ENCODE measurements at places on chromosomes 7 and 10. TPM values are rescaled to one million over a fixed set of nuclear protein-coding genes. Genes with fewer than 3 reads are reported as not detected.
A peak's percentile ranks its signal among the peaks of the same experiment; 100 is the strongest.

Gene FFAR4
- not detected for total RNA-seq

Gene PRSS37
- total RNA-seq = not detected

Gene SEC31B
- total RNA-seq = 12.4 TPM

Gene SLC18A2
- not detected for total RNA-seq

DNA sequence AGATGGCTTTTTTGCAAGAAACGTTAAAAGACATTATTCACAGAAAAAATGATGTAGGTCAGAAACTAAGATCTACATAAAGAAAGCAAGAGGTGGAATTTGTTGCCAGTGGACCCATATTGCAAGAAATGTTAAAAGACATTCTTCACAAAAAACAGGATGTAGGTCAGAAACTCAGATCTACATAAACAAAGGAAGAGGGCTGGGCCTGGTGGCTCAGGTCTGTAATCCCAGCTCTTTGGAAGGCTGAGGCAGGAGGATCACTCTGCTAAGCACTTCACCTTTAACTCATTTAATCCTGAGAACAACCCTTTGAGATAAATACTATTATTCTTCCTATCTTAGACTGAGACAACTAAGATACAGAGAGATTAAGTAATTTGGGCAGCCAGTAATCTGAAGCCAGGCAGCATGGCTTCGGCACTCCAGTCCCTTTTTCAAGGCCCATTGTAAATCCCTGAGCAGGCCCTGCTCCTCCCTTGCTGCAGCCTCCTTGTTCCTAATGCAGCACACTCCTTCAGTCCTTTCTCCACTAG lies 11.6 kb downstream of the ZFAND4 start:
- no peak for DNase-seq

DNA sequence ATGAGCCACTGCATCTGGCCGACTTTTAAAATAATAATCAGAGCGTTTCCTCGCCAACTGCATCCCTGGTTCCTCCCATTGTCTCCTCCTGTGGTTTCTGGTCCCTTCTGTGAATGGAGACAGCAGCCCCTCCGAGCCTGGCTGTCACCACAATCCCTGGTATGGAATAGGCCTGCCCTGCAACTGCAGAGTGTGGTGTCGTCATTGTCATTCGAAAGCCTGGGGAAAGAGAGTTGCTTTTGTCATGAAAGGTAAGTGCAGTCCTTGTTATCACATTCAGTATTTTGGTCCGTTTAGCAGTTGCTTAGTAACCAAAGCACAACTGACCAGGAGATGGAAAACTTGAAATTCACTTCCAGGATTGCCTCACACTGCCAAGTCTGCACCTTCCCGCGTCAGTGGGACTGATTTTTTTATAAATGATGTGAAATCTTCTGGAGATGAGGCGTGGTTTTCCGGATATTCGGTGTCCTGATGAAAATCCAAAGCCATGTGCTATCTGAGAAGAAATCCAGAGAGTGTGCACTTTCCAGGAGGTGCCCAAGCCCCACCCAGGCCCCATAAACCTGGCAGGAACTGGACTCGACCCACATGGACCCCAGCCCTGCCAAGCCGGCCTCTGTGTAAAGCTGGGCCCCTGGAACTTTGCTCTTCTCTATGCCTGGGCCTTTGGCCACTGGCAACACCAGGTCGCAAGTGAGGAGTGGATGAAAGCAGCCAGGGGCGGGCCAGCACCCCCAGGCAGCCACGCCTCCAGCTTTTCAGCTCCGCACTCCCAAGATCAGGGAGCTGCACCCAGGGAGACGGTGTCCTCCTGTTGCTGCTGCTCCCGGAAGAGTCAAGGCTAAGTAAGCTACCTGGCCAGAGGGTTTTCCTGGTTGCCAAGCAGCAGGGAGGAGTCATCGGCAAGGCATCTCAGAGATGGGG lies 133.7 kb upstream of the SH2B2 start:
- DNase-seq = no peak

- DNase-seq = no peak
Observed at GRCh38 chr7:37920305-37920848, at the start of gene EPDR1. EPDR1 (plus strand) TSS chr7:37920640; CDS start chr7:37920940, 300 bp downstream.

DNA sequence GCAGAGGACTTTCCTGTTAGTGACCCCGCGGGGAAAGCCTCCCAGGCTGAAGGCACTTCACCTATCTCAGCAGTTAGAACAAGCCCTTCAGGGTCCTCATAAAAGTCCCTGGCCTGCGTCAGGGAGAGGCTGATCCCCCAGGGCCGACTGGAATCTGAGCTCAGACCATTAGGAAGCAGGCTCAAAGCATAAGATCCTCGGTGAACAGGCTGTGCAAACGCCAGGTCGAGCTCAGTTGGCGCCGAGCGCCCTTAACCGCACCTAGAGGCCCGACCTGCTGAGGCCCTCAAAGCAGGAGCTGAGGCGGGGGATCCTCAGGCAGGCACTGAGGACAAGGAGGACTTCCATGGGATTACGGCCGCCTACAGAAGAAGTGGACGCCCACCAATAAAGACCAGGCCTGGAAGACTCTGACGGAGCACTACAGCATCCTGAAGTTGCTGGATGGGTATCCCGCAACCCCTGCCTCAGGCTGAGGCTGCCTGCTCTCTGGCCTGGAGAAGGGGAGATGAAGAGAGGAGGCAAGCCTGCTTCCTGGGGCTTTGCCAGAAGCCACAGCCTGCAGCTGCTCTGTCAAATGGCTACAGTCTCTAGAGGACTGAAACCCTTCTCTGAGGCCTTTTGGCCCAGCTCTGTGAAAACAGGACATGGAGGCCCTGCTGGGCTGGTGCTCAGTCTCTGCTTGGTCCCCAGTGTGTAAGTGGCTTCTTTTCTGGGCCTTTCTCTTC lies 29.9 kb downstream of the LIPJ start:
- DNase-seq = no peak

DNA sequence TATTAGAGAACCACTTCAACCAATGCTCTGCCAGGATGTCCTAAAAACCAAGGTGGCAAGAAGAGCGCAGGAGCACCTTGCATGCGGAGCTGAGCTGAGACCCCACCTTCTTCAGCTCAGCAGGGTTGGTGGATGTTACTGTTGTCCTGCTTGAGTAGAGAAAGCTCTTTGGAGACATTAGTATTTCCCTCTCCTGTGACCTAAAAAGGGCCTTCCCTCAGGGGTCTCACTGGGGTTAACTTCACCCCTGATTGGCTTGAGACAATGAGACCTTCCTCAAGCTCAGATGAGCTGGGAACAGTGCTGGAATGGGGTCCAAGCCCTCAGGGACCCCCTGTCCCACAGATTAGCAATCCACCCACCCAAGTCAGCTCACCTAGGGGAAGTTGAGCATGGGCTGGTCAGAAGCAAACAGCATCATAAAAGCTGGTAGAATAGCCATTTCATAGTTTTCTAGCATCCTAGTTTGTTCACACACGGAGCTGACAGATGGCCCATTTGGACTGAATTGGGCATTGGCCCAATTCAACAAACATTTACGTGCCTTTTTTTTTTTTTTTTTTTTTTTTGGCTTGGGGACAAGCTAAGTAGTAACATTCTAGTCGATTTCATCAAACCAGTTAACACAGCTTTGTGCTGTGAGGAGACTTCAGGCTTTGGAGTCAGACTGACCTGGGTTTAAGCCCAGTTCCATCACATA lies 100.6 kb upstream of the HABP2 start:
- DNase-seq = no peak

DNA sequence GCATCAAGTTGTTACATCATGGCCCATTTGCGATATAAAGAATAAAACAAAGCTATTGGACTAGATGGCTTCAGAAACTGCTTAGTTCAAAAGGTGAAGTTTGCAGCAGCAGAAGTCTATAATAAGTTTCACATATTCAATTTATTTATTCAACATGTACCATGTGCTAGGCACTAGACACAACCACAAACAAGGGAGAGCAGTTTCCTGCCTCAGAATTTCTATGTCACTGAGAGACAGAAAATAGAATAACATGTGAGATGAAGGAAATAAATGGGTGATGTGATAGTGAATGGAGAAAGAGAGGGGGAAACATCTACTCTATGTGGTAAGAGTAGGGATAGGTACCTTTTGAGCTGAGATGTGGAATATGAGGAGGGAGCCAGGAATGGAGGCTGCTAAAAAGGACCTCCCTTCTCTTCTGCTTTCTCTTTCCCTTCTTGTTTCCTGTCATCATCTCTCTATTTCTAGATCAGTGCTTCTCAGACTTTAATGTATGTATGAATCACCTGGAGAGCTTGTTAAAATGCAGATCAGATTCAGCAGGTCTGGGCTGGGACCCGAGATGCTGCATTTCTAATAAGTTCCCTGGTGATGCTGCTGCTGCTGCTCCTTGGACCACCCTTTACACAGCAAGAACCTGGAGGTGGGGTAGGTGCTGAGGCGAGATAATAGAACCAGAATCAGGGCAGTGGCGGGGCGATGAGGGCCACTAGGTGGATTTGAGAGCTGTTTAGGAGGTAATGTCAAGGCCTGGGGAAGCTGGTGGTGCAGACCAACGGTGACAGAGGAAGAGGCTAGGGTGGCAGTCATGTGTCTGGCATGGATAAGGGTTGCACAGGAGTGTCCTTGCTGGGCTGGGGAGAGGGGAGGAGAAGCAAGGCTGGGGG lies 13.7 kb upstream of the INMT start:
- DNase-seq = no peak

DNA sequence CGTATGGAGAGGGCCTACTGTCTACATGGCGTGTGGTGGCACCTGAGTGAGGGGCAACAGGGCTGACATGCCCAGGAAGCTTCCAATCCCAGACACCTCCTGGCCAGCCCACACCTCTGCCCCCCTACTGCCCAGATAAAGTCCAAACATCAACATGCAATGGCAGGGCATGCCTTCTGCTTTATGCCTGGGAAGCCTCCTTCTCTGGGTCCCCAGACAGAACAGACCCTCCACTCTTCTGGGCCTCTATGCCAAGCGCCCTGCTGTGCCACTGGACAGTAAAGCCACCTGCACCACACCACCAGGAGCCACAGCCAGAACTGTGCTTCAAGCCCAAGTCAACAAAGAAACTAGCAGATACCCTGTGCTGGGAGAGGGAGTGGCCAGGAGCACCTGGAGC lies 12.5 kb downstream of the TMEM72 start:
- no peak for DNase-seq

DNA sequence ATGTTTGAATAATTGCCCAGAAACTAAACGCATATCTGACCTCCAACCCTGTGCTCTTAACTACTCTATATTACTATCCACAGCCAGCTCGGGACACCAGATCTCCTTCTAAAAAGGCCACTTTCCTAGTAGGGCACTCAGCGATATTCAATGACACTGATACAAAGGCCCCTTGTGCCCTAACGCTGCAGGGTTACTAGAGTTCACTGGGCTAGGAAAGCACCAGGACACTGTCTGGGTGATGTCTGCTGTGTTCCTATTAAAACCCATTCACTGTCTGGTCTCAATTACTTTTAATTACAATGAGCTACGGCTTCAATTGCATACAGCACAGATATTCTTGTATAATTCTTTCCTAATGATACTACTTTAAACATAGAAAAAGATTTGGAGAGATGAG lies 91.7 kb downstream of the SORCS1 start:
- DNase-seq = no peak

DNA sequence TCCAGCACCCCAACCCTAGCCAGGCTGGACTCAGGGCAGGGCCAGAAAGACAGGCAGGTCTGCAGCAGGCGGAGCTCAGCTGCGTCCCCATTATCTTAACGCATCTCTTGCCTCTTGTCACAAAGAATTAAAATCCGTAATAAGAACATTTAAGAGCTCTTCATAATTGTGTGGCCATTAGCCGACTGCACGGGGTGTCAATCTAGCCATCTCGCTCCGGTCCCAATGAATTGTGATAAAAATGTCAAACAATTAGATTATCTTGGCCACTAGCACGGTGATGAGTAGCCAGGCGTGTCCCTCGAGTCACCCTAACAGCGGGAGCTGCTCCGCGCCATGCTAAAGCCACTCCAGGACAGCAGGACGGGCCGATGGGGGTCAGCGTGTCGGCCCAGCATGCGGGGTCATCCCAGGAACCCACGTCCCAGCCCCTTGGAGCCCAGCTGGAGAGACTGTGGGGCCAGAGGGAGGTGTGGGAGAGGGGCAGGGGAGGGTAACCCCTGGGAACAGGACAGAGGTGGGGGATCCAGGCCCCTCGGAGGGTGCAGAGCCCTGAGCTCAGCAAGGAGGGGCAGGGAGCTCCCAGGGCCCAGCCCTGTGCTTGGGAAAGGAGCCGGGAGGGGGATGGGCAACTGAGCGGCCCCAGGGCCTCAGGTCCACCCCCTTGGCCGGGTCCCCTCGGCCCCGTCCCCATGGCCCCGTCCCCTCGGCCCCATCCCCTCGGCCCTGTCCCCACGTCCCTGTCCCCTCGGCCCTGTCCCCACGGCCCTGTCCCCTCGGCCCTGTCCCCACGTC lies 17.7 kb upstream of the NKX6-2 start:
- DNase-seq = no peak

- no peak for DNase-seq
Observed at GRCh38 chr7:134660242-134660785, 13.7 kb downstream of the BPGM start.

GRCh38 chr10:121183236-121183635 lies 332.1 kb downstream of the WDR11 start:
- DNase-seq = no peak

DNA sequence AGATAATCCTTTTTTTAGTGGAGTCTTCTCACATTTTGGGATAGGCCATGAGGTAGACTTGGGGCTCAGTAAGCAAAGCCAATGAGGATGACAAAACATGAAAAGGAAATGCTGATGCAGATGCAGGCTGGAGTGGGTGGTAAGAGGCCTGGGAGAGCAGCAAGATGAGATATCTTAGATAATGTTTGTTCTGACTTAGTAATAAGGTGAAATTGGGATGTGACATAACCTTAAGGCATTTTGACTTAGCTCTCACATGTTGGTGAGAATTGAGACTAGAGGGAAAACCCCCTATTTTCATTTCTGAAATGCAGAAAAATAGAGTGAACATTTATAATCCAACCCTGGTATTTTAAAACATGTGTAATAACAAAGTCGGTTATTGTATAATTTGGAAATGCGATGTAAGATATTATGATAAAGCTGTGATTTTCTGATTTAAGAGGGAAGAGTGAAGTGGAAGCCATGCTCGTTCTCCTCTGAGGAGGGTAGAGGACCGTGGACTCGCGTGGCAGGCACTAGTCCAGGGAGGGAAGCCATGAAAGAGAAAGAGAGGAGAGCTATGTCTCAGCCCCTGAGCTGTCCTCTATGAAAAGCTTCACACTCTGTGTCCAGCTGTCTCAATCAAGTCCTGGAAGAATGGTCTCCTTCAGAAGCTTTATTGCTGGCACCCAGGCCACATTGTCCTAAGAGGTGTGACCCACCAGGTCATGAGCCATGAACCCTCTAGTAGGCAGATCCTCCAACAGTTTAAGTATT lies 57.3 kb downstream of the ST7 start:
- peak; percentile 51 for DNase-seq

GRCh38 chr7:28069807-28070206 lies 110.8 kb downstream of the JAZF1 start:
- no peak for DNase-seq

DNA sequence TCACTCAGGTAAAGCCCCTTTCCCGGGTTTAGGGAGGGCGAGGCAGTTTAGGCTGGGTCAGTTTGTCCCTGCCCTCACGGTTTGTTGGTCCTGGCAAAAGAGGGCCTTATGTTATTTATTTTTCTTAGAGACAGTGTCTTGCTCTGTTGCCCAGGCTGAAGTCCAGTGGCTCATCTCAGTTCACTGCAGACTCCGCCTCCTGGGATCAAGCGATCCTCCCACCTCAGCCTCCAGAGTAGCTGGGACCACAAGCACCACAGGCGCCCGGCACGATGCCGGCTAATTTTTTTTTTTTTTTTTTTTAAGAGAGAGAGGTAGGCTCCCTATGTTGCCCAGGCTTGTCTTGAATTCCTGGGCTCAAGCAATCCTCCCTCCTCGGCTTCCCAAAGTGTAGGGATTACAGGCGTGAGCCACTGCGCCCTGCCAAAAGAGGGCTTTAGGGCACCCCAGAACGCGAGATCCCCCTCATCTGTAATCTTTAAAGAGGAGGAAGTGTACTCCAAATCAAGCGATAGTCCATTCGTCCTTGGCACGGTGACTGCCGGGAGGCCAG lies 626 bp upstream of the BMS1 start:
- DNase-seq = no peak

GRCh38 chr7:23235813-23236221 lies 10.8 kb upstream of the GPNMB start:
- no peak for DNase-seq

All from GM12878 (cell line).